Colonic mucosa (tissue), 4 donors: ENCODE measurements at places on chromosomes 6 and 20. TPM values are rescaled to one million over a fixed set of nuclear protein-coding genes. Genes with fewer than 3 reads are reported as not detected.

GRCh38 chr6:15842727-15843117 lies 179.9 kb upstream of the DTNBP1 start:
- no peaks in the 10 kb centered on the region for H3K4me1 ChIP-seq
- no peak overlapping the region for H3K27ac ChIP-seq
- H3K36me3 ChIP-seq = no peaks in the 10 kb centered on the region
- no peak for DNase-seq

DNA sequence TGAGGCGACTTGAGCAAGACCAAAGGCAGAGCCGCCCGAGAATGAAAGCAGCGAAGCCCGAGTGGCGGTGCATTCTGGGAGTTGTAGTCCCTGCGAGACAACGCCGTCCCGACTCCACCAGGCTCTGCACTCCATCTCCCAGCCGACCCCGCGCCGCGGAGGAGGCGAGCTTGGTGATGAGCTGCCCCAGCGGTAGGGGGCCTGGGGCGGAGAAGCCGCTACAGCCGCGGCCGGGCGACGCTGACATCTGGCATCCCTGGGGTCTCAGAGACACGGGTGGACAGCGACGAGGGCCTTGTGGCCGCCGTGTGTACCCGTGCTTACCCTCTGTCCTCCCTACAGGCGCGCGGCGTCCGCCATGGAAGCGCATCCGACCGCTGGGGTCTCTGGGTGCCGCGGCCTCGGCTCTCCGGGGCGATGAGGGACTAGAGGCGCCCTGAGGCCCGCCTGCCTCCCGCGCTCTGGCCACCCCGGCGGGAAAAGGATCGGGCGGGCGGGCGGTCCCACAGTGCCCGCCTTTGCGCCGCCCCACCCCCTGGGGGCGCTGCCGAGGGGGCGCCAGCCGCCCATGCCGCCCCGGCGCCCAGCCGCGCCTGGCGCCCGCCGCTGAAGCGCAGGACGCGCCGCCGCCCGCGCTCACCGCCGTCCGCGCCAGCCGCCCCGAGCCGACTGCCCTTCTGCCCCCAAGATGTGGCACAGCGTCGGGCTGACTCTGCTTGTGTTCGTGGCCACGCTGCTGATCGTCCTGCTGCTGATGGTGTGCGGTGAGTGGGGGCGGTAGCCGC lies at the start of gene SMIM13:
SMIM13 (plus strand) TSS at position 209 of the 785 bp plus-strand sequence; CDS start at position 689, 480 bp downstream.
- DNase-seq = peak; percentile 98
- peak within 1 kb of the TSS; percentile 93 for H3K27ac ChIP-seq
- H3K4me1 ChIP-seq = peaks cover 7% of the 10 kb centered on the region
- no peaks in the 10 kb centered on the region for H3K36me3 ChIP-seq
- no peaks in the 10 kb centered on the region for H3K27me3 ChIP-seq

DNA sequence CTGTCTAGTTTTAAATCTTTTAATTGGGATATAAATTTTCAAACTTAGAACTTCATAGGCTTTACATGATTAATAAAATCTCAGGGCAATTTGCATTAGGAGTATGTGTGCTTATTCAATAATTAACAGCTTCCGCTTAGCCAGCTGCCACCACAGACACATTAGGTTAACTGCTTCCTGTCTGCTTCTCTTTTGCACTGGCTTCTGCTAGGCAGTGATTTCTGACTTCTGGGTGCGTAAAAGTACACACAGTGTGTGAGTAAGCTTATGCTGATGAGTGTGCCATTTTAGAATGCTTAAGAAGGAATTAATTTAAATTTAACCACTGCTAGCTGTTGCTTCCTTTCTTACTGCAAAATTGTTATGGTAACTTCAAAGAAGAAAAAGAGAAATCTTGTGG lies 73.9 kb downstream of the F13A1 start:
- DNase-seq = no peak
- peaks cover 3% of the 10 kb centered on the region for H3K4me1 ChIP-seq
- H3K4me3 ChIP-seq = no peak overlapping the region
- H3K36me3 ChIP-seq = no peaks in the 10 kb centered on the region

DNA sequence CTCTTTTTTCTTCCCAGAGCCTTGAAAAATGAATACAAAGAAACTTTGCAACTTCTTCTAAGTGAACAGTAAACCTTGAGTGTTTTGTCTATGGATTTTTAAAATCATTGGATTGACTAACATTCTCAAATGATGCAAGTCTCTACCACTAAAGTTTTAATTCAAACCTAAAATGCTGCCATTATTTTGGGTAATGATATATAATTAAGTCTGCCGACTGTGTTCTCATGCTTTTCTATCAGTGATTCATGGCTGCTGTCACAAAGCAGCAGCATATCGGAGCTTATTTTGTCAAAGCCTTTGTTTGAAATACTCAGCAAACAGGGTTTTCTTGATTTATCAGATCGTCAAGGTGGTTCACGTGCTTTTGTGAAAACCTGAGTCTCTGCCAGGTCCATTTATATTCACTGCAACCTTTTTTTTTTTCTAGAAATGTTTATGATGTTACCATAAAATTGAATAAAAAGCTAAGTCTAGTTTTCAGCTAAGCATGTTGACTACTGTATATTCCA lies 96.3 kb downstream of the GJA1 start:
- no peak overlapping the region for H3K27ac ChIP-seq
- no peak for DNase-seq
- H3K4me3 ChIP-seq = no peak overlapping the region
- no peaks in the 10 kb centered on the region for H3K27me3 ChIP-seq
- H3K4me1 ChIP-seq = no peaks in the 10 kb centered on the region

DNA sequence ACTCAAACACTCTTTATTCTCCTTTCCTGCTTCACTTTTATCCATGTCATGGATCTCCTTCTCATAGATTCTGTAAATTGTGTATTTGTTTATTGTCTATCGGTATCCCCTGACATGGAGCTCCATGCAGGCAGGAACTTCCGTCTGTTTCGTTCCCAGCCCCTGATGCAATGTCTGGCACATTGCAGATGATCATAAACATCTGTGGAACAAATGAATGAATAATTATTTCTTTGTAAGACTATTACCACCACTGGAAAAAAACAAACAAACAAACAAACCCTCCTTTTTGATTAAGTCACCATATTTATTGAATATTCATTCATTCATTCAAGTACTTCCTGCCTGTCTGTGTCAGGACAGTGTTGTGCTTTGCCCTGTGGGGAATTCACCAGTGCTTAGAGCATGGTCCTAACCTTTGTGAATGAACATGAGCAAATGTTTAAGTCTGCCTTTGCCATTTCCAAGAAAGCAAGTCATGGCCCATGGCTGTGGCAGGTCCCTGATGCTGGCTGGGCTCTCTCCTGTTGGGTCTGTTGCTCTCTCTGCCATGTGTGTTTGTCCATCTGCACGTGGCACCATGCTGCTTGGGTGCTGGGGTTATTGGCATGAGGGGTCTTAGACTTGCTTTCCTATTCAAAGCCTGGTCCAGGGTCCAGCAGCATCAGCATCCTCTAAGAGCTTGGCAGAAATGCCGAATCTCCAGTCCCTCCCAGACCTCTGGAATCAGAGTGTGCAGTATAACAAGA lies 47.5 kb upstream of the NAA20 start:
- H3K27me3 ChIP-seq = no peaks in the 10 kb centered on the region
- no peaks in the 10 kb centered on the region for H3K36me3 ChIP-seq
- no peaks in the 10 kb centered on the region for H3K4me1 ChIP-seq
- no peak overlapping the region for H3K27ac ChIP-seq
- no peak overlapping the region for H3K4me3 ChIP-seq

DNA sequence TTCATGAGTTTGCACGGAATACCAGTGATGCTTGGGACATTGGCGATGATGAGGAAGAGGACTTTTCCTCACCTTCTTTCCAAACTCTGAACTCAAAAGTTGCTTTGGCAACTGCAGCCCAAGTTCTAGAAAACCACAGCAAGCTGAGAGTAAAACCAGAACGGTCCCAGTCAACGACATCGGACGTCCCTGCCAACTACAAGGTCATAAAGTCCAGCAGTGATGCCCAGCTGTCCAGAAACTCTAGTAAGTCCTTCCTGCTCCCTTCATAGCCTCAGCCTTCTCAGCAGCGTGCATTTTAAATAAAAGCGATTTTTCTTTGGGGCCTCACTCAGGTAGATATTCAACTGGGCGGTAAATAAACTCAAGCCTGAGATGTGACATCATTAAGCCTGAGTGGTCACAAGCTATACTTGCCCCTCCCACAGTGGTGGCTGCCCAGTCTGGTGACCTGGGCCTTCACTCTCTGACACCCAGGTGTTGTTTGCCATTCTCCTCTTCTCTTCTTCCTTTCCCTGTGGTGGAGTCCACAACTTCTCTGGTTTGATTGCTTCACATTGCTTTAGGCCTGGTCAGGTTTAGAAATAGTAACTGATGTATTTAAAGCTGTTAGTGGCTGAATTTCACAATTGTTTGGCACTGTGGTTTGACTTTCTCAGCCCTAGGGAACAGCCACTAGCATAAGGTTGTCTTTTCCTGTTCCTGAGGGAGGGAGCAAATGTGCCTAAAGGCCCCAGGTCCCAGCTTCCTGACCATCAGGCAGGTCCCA lies 21.6 kb upstream of the TMEM217 start:
- no peaks in the 10 kb centered on the region for H3K4me1 ChIP-seq
- no peak overlapping the region for H3K4me3 ChIP-seq
- no peaks in the 10 kb centered on the region for H3K27me3 ChIP-seq
- no peaks in the 10 kb centered on the region for H3K36me3 ChIP-seq
- DNase-seq = no peak

GDAP1L1 gene
- not detected for total RNA-seq

LHFPL5 gene
- not detected for total RNA-seq

TPMT gene
- total RNA-seq = 51.1 TPM

AURKA gene
- total RNA-seq = 62.4 TPM

DNA sequence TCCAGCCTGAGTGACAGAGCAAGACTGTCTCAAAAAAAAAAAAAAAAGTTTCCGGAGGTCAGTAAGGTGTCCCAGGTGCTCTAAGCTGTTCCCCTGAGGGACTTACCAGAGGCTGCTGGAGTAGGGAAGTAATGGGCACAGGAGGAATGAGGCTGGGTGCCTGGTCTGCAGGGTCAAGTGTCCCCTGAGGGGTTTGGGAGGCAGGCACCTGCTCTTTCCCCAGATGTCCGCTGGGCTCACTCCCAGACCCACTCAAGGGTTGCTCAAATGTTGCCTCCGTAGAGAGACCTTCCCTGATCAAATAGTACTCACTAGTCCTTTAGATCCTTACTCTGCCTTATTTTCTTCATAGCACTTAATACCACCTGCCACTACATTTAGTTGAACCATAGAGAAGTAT lies 5.4 kb upstream of the MAPK13 start:
- H3K4me3 ChIP-seq = no peak overlapping the region
- H3K27me3 ChIP-seq = no peaks in the 10 kb centered on the region
- H3K4me1 ChIP-seq = peaks cover 4% of the 10 kb centered on the region
- H3K36me3 ChIP-seq = no peaks in the 10 kb centered on the region

- no peak overlapping the region for H3K4me3 ChIP-seq
- no peak for DNase-seq
Measured at GRCh38 chr6:11586536-11586935, 49.0 kb downstream of the TMEM170B start.

DNA sequence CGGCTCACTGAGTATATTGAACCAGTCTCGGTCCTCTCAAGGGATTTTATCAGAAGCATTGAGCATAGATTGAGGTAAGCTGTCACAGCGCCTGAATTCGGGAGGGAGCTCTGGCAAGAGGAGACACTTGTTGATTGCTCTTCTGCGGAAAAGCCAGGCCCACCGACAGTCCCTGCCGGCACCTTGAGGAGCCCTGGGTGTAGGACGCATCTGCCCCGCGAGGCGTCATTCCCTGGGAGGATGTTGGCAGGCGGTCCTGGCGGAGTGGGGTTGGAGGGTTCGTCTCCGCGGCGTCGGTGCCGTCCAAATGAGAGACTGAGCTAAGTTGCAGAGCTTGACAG lies 843 bp downstream of the FBXO9 start:
- DNase-seq = peak; percentile 47
- peaks cover 7% of the 10 kb centered on the region for H3K4me1 ChIP-seq
- H3K27me3 ChIP-seq = no peaks in the 10 kb centered on the region
- no peaks in the 10 kb centered on the region for H3K36me3 ChIP-seq

- no peaks in the 10 kb centered on the region for H3K27me3 ChIP-seq
- H3K4me1 ChIP-seq = no peaks in the 10 kb centered on the region
- H3K27ac ChIP-seq = no peak overlapping the region
- H3K36me3 ChIP-seq = no peaks in the 10 kb centered on the region
- no peak overlapping the region for H3K4me3 ChIP-seq
Measured at GRCh38 chr6:18323935-18324705, 59.8 kb upstream of the DEK start.

DNA sequence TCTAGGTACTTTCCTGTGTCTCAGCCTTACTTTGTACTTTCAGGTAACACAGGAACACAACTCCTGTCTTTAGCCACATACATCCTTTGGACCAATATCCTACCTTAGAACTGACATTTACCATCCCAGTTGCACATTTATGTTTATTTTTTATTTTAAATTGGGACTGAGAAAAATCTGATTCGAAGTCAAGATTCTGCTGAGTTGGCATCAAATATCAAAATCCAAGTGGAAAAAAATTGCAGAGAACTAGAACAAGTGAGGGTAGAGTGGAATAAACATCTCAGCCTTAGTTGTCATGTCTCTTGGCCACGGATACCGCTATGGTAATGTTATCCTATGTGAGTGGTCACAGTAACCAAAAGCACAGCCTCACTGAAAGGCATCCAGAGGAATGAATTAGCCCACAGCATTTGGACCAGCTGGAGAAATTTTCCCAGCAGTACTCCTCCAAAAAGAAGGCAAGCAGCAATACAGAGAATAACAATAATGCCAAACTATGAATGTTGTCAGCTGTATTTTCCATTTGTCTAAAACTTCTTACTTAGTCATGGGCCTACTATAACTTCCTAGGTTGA lies 17.6 kb upstream of the EYA4 start:
- no peaks in the 10 kb centered on the region for H3K4me1 ChIP-seq
- H3K4me3 ChIP-seq = no peak overlapping the region
- H3K27ac ChIP-seq = no peak overlapping the region

- no peaks in the 10 kb centered on the region for H3K36me3 ChIP-seq
- no peak overlapping the region for H3K4me3 ChIP-seq
- no peak for DNase-seq
- peaks cover 3% of the 10 kb centered on the region for H3K4me1 ChIP-seq
- no peak overlapping the region for H3K27ac ChIP-seq
Measured at GRCh38 chr6:43764772-43765171, 5.2 kb upstream of the VEGFA start.
